Stimulated activated CD8-positive, alpha-beta memory T cell treated with anti-CD3 and anti-CD28 coated beads, Interleukin-15, amount 100 ng/mL, for 4 hours (primary cell): ENCODE measurements at places on chromosomes 2 and 18.

DNA sequence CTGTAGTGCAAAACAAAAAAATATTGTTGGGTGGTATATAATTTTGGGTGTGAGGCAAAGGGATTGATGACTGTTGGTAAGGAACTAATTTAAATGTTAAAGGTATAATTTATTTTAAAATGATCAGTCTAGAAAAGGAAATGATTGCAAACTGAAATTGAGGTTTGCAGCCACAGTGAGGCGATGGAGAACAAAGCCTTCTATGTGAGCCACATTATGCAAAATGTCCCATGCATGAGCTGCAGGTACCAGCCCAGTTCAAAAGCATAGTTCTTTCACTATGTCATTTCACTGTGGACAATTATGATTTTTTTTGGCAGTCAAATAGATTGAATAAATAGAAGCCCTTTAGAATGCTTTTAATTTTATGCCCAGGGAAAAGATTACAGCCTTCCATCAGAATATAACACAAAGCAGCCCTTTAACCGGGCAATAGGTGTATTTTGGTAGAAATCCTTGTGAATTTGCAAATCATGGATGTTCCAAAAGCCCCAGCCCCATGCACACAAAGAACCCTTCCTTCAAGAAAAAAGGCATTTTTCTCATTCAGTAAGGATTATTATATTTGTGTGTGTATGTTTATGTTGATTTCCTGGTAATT, 1.7 kb downstream of the MAP2 start:
- no peak for DNase-seq

GRCh38 chr2:237459741-237460174, 27.3 kb upstream of the MLPH start:
- DNase-seq: no peak

DNA sequence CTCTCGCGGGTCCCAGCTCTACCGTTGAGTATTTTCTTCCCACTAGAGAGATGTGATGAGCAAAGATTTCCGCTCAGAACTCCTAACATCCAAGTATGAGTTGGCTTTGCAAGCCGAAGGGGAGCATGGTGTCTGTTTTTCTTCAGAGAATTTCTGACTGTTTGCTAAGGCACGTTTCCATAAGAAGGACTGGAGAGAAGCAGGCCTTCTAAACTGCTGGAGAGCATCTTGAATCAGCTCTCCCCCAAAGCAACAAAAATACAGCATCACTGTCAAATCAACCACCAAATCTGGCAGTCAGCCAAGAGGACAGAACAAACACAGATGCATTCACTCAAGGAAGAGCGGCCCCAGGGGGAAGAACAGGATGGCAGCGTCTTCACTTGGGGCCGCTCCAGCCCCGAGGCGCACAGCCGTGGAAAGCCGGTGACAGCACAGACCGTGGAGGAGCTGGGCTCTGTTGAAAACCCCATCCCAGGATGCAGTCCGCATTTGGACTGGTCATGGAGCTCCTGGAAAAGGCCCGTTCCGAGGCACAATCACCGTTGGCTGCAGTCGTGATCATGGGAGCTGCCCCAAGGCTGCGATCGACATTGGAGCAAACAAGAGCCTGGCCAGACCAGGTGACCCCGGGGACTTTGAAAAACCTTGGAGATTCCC, 101.4 kb downstream of the NFATC1 start:
- DNase-seq: no peak

- DNase-seq: no peak
These were observed 4.0 kb upstream of the MREG start for GRCh38 chr2:216017365-216017764.

GRCh38 chr2:85702800-85703199, 8.6 kb downstream of the GNLY start:
- DNase-seq: no peak

DNA sequence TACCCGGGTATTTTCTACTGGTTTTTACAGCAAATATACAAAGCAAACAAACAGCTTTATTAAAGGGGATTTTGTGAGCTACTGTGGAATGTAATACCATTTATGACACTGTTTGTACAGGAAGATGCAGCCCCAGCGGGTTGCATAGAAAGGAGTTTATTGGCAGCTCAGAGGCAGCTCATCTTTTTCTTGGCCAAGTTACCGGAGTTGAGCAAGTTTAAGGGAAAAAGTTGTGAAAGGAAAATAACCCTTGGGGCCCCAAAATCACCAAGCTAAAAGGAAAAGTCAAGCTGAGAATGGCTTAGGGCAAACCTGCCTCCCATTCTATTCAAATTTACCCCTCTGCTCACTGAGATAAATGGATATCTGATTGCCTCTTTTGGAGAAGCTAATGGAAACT, 60.8 kb downstream of the MOB4 start:
- no peak for DNase-seq

DNA sequence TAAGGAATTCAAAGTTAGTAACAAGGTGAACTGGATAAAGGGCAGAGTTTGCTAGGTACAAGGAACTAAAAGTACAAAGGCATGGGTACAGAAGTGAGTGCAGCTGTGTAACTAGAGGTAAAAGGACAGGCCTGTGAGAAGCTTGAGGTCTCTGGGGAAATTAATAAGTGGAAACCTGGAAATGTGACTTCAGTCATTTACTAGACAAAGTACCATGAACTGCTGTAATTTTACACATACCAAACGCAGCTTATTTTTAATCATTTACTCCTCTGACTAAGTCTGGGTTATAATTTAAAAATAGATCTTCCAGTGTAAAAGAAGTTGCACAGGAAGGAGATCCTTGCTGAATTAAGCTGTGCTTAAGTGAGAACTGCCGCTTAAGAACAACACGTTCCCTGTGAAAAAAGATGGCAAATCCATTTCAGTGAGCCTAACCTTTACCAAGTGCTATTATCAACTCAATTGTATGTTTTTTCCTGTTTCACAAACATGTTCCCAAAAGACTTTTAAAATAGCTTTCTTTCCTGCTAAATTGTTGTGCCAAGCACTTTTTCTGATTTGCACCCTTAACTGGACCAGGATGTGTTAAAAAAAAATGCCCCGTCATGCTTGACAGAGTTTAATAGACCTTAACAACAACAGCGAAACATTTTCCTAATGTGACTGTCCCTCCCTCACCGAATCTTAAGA, 44.3 kb downstream of the CALCRL start:
- DNase-seq: no peak

- no peak for DNase-seq
These were observed 213.6 kb upstream of the SP5 start for GRCh38 chr2:170501421-170502043.

DNA sequence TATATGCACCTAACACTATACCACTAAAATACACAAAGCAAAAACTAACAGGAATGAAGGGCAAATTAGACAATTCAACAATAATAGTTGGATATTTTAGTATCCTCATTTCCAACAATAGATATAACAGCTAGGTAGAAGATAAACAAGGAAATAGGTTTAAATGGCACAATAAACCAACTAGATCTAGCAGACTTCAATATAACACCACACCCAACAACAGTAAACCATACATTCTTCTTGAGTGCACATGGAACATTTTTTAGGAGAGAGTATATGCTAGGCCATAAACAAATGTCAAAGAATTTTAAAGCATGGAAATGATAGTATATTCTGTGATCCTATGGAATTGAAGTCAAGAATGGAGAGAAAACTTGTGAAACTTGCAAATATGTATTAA, 138.4 kb downstream of the NDUFA10 start:
- no peak for DNase-seq

- DNase-seq: no peak
These were observed 620.6 kb downstream of the GALR1 start for GRCh38 chr18:77870199-77870598.

DNA sequence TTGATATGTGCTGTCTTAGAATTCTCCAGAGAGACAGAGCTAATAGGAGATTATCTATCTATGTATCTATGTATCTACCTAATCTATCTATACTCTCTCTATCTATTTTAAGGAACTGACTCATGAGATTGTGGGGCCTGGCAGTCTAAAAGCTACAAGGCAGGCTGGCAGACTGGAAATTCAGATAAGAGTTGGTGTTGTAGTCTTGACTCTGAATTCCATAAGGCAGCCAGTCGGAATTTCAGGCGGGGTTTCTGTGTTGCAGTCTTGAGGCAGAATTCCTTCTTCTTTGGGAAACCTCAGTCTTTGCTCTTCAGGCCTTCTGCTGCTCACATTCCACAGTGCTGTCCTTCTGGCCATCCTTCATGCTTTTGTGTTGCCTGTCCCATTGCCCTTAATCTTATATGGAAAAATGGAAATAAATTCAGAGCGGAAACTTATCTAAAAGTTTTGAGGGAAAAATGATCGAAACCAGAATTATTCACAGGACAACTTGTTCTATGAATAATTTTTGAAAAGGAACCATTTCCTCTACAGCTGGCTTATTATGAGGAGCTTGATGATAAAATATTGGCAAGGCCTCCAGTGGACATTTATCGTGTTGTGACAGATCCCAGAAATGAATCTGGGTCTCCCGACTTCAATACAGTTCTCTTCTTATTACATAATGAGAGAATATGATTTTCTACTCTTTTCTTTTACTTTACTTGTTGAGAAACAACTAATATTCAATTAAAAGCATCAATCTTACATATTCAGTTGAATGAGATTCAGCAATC, 10.8 kb downstream of the IL1RL1 start:
- no peak for DNase-seq

DNA sequence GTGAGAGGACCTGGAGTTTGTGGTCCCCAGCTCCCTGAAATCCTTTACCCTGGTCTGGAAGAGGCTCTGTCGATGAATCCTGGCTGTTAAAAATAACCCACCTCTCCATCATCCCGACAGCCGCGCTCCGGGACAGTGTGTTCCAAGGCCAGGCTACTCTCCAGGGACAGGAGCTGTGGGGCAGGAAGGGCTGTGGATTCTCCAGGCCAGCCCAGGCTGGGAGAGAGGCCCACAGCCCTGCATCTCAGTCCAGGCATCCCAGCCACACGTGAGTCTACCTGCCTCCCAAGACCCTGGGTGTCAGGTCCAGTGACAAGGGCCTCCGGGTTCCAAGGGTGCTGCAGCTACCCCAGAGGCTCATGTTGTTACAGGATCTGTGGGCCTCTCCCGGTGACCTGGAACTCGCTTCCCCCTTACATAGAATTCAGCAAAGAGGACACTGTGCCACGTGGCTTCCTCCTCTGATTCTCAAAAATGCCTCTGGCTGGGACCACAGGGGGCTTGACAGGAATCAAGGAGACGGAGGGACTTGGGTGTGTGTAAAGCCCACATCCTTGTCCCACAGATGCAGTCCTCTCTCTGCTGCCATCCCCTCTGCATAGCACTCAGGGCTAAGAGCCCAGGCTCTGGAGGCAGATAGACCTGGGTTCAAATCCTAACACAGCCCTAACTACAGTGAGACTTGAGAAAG, 17.3 kb downstream of the ADRA2B start:
- DNase-seq: no peak

DNA sequence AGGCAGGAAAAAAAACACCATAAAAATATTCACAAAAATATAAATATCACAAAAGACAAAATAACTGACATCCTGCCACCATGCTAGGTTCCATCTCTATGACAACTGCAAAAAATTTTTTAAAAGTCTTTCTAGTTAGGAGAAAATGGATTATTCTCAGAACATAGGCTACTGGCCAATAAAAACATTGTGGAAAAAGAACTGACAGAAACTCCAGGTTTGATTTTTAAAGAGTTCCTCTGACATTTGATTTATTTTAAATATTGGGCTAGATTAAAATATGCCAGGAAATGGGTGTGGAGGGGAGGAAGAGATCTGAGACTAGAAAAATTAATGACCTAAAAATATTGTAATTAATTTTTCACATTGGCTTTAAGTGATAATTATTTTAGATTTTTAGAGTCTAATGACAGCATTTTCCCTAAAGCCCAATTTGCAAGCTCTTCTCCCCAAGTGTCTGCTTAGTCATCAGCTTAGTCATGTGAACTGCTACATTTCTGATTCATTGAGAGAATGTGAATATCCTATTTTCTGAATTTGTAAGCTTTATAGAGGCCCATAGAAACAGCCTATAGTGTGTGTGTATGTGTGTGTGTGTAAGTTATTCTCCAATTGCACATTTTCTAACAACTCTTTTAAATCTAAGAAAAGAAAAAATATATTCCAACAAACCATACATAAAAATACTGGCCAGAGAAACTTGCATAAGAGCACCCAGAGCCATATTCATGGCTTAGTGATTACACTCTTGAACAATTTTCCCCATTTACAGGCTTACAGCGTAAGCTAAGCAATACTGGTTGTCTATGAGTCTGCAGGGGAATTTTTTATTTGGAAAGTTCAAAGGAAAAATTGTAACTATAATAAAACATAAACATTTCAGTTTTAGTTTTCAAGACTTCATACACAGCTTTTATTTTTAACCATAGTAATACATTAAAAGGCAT, 48.4 kb downstream of the TMEFF2 start:
- DNase-seq: no peak

DNA sequence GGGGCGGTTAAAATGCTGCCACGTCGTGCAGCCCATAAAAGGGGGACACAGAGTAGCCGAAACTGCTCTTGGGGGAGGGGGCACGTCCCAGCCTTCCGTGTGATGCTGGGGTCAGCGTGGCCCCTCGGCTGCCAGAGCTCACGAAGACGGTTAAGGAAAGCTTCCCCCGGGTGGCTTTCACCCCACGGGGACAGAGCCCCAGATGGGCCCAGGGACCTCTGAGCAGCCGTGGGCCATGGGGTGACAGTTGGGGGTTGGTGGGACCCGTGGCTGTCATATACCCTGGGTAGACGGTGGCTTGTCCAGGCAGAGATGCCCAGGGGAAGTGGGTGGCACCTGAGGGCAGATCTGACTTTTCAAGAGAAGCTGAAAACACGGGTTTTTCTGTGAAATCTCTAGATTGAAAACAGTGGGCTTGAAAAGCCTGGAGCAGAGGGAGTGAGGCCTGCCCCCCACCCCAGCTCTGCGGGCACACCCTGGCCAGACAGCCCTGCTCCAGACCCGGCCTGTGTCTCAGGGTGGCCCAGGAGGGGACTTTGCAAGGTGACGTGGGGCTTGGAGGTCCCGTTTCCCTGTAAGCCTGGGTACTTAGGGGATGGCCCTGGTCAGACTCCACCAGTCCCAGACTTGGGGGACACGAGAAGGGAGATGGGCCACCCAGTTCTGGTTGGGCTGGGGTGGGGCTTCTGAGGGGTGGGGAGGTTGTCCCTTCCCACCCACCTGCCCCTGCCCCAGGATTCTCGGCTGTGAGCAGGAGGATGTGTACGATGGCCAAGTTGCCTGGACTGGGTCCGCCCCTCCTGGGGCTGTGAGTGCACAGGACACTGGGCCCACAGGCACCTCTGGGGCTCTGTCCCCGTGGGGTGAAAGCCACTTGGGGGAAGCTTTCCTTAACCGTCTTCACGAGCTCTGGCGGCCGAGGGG, 652 bp downstream of the NEU4 start:
- DNase-seq: no peak

DNA sequence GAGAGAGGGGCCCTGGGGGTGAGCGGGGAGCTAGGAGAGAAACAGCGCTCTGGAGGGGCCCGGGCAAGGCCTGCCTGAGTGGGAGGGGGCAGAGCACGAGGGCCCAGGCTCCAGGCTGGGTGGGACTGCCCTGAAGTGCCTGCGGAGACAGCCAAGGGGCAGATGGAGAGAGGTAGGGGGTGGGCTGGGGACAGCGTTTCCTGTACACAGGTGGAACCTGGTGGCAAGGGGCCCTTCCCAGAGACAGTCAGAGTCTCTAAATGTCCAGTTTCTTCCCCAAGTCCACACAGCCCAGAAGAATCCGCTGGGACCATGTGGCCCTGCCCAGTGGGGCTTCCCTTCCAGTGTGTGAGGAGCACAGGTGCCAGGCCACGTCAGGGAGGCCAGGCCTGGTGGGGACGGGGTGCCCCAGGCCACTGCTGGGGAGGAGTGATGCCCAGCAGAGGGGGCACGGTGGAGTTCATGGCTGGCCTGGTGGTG, 1.7 kb upstream of the GPR35 start:
- DNase-seq: no peak

GRCh38 chr2:218001629-218002028, 1.2 kb downstream of the TNS1 start:
- no peak for DNase-seq
